ENCODE measurements at places on chromosomes 6 and 20. TPM values are rescaled to one million over a fixed set of nuclear protein-coding genes. Genes with fewer than 3 reads are reported as not detected.

GRCh38 chr20:15439551-15439950, 1102.1 kb upstream of the FLRT3 start:
- DNase-seq: no peak

DNA sequence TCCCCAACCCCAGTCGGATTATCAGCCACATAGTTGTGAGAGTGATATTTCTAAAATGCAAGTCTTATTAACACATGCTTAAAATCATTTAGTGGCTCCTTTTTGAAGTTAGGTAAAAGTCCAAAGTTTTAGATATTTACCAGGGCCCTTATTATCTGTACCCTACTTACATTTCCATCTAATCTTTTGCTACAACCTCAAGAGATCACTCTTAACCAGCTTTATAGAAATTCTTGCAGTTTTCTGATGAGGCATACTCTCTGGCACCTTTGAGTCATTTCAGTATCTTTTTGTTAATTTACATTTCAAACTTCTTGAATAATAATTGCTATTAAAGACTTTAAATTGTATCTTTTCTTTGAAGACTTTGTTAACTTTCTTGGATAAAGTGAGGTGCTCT, 453.3 kb downstream of the RFPL4B start:
- DNase-seq: no peak

DNA sequence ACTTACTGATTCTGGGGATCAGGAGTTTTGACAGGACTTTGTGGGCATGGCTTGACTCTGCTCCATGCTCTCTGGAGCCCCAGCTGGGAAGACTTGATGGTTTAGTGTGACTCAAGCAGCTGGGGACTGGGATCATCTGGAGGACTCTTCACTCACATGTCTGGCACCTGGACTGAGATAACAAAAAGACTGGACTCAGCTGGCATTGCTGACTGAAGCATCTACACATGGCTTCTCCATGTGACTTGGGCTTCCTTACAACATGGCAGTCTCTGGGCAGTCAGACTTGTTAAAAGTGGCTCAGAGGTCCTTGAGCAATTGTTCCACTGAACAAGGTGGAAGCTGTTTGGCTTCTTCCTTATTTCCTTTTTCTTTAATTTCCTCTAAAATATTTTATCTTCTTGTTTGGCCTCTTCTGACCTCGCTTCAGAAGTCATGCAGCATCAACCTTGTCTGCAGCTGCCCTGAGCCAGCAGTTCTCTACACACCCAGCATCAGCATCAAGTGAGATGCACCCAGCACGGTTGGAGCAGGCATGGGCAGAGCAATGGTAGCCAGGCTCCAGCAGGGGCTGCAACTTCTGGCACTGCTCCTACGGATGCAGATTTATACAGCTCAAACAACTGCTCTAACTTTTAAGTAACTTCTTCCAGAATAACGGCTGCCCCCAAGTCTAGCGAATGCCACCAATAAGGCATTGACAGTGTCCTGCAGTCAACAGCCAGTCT, 5.6 kb upstream of the HM13 start:
- no peak for DNase-seq

GRCh38 chr6:142943711-142944123, 1.3 kb downstream of the HIVEP2 start:
- DNase-seq: peak; percentile 19

Gene FAM83D
- 73.0 TPM for total RNA-seq

GRCh38 chr6:32954986-32955802, 2.3 kb upstream of the HLA-DMA start:
- no peak for DNase-seq

DNA sequence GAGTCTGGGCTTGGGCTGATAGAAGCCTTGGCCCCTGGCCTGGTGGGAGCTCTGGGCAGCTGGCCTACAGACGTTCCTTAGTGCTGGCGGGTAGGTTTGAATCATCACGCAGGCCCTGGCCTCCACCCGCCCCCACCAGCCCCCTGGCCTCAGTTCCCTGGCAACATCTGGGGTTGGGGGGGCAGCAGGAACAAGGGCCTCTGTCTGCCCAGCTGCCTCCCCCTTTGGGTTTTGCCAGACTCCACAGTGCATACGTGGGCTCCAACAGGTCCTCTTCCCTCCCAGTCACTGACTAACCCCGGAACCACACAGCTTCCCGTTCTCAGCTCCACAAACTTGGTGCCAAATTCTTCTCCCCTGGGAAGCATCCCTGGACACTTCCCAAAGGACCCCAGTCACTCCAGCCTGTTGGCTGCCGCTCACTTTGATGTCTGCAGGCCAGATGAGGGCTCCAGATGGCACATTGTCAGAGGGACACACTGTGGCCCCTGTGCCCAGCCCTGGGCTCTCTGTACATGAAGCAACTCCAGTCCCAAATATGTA, 957 bp upstream of the VEGFA start:
- DNase-seq: peak; percentile 48

DNA sequence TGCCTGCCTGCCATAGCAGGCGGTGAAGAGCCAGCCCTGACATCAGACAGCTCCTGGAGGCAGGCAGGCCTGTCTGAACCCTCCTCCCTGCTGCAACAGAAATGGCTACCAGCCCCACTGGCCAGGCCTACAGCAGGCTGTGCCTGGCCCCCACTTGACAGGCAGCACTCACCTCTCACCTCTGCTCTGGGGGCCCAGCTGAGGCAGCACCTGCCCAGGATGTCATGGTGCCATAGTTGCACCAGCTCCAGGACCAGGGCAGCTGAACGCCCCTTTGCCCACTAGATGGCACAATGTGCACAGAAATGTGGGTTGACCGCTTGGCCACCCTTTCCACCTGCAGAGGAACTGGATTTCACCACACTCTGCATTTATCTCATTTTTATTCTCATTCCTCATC, 30.6 kb downstream of the MRPL14 start:
- DNase-seq: peak; percentile 81

DNA sequence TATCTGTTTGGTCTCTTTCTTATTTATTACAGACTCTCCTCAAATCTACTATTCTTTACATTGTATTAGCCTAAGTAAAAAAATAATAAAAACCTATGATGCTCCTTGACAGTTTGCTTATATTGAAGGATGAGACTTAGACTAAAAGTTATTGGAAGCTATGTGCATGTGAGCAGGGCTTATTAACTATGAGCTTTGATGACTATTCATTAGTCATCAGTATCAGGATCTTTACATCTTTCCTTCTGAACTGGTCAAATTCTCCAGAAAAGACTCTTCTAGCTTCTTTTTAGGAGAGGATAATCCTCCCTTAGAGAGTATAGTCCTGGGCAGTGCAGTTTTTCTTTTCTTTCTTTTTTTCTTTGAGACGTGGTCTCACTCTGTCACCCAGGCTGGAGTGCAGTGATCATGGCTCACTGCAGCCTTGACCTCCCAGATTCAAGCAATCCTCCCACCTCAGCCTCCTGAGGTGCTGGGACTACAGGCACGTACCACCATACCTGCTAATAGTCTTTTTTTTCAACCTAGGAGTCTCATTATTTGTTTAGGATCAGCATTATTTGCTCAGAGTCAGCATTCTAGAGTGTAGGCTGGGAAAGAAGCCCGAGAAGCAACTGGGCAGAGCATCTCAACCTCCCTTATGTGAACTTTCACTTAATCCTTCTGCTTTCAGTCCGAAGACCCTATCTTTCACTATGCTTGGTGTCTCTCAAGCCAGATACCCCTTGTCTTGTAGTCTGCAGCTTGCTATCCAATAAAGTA, 37.1 kb upstream of the YWHAB start:
- no peak for DNase-seq

GRCh38 chr6:103273048-103273447, 1586.7 kb downstream of the HACE1 start:
- no peak for DNase-seq

GRCh38 chr20:10596710-10597121, 77.1 kb downstream of the JAG1 start:
- DNase-seq: peak; percentile 48

GRCh38 chr20:63071541-63072181, 64.9 kb upstream of the BHLHE23 start:
- DNase-seq: peak; percentile 89

DNA sequence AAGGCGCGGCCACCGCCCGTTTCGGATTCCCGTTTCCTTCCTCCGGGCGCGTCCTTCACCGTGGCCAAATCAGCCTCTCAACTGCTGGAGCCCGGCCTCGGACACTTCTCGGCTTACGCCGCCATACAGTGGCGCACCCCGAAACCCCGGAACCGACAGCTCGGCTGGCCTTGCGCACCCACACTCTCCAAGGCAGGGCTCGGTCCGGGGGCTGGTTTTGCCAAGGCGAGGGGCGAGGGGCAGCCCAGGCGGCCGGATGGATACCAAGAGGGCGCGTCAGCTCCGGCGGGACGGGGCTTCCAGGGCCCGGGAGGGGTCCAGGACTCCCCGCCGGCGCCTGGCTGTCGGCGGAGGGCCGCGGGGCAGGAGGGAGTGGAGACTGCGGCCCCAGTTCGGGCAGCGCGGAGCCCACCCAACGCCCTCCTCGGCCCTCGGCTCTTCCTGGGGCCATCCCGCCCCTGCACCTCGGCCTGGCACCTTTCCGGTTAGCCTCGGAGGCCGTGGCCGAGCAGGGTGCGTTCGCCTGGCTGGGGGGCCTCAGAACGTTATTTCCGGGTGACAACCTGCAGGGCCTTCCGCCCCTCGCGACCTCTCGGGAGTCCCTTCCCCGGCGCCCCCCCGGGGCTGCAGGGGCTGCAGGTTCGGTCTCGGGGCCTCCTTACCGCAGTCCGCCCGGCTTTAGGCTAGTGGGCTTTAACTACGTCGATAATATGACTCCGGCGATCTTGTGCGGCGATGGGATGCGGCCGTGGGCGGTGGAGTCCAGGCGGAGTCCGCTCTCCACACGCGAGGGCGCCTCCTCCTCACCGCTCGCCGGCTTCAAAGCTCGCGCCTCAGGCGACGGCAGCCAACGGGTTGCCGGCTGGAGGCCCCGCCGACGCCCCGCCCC, 697 bp upstream of the CEP43 start:
- peak; percentile 9 for DNase-seq

Gene HRH3
- not detected for total RNA-seq

Gene UNC5CL
- not detected for total RNA-seq

Gene PACRG
- not detected for total RNA-seq

GRCh38 chr6:137933696-137934095, 66.6 kb downstream of the TNFAIP3 start:
- DNase-seq: no peak

GRCh38 chr20:53370345-53370961, 223.2 kb downstream of the ZNF217 start:
- DNase-seq: no peak

- no peak for DNase-seq
These were observed 11.7 kb upstream of the HTR1B start for GRCh38 chr6:77474973-77475372.

GRCh38 chr20:41041693-41042092, 13.1 kb downstream of the TOP1 start:
- DNase-seq: no peak

Gene KIF25
- total RNA-seq: not detected

Gene SPATA25
- total RNA-seq: not detected

DNA sequence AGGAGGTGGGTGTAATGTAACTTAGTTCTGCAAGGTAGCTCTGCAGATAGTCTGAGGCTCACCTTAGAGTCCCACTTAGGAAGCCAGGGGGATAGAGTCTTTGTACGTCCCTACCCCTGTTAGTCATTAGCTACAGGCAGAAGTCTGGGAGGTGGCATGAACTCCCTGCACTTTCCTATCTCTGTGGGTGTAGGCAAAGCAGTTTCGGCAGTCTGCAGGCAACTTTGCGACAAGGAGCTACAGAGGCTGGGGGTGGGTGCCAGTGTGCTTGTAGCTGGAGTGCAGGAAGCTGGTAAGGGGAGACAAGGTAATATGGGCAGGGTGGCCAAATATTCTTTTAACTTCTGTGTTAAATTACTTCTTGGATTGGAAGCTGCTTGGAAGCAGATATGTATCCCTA, 45.7 kb downstream of the NKAIN2 start:
- no peak for DNase-seq

DNA sequence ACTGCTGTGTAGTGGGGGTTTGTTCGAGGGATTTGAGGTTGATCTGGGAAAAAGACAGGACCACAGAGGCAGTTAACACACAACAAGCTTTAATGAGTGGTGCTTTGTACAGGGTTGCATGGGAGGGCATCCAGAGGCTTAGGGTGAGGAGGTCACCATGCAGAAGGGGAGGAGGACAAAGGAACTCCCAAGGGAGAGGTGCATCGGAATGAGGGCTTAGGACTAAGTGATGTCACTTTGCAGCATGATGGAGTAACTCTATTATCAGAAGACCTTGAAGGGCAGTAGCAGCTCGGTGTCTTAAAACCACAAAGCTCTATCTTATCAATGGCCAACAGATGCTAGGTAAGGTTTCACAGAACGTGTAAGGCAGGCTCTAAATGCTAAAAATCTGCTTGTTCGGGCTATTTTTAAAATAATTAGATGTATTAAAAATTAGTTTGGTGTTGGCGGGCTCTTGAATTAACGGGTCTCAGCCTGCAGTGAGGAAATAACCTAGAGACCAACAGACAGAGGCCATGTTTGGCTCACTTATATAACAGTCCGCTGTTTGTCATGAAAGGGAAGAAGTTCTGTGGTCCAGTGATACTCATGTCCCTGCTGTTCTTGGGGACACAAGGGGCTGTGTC, 37.9 kb downstream of the MAN1A1 start:
- no peak for DNase-seq

Gene SRSF12
- total RNA-seq: 0.51 TPM

DNA sequence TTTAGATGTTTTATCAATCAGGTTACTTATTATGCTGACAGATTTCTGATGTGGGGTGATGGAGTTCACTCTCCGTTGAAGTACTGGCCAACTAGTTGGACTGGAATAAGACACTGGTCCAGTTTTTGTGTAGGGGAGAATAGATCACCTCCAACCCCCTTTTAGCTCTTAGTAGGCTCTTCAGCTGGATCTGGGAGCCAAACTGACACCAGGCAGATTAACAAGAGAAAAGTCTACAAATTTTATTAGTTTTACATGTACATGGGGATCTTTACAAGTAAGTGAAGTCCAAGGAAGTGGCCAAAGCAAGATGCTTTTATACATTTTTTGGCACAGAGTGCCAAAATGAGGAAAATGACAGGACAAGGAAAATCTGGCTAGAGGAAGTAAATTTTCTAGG, 107.1 kb downstream of the UBE3D start:
- no peak for DNase-seq

DNA sequence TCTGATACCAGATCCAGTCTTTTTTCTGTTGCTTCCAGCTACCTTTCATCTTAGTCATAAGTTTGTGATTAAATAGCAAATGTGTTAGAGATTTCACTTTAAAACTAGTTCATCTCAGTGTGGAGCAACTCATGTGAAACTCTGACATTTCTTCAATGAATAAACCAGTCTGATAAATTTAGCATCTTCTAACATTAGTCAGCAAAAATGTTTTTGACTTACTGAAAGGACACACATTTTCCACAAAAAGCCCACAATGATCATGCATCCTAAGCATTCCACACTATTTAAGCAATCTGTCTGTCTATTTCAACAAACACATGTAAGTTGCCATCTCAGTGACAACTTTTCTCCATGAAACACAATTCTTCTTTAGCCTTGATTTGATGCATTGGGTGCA, 222.2 kb upstream of the SLC35B3 start:
- DNase-seq: no peak

- DNase-seq: no peak
These were observed 631 bp upstream of the PABPC1L start for GRCh38 chr20:44908987-44909871.

- DNase-seq: peak; percentile 35
These were observed 44.8 kb downstream of the STK4 start for GRCh38 chr20:45011108-45011526.
